ENCODE measurements at places on chromosomes 4 and X. TPM values are rescaled to one million over a fixed set of nuclear protein-coding genes. Genes with fewer than 3 reads are reported as not detected.

DNA sequence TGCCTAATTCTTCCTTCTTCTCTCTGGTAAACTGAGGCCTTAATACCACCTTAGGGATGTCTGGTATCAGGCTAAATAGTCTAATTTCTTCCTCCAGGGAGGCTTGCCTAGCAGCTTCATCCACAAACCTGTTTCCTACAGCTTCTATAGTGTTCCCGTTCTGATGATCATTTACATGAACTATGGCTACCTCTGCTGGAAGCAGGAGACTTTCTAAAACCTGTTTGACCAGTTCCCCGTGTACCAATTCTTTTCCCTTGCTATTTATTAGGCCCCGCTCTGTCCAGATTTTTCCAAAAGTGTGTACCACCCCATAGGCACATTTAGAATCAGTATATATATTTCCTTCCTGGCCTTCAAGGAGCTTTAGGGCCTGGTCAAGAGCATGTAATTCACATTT, 5.8 kb upstream of the USP38 start:
- H3K27ac ChIP-seq = no peak overlapping the region
- DNase-seq = no peak
- H3K4me3 ChIP-seq = no peak overlapping the region
- no peaks in the 10 kb centered on the region for H3K36me3 ChIP-seq
- H3K4me1 ChIP-seq = peaks cover 22% of the 10 kb centered on the region

Gene ARR3
- not detected for total RNA-seq

GRCh38 chr4:151403656-151404055, 5.3 kb upstream of the FHIP1A start:
- H3K36me3 ChIP-seq = no peaks in the 10 kb centered on the region
- no peak overlapping the region for H3K4me3 ChIP-seq
- H3K27me3 ChIP-seq = no peaks in the 10 kb centered on the region
- H3K4me1 ChIP-seq = peaks cover 15% of the 10 kb centered on the region
- no peak for DNase-seq

- no peaks in the 10 kb centered on the region for H3K27me3 ChIP-seq
- H3K36me3 ChIP-seq = no peaks in the 10 kb centered on the region
- DNase-seq = no peak
- no peaks in the 10 kb centered on the region for H3K4me1 ChIP-seq
- no peak overlapping the region for H3K27ac ChIP-seq
- H3K4me3 ChIP-seq = no peak overlapping the region
Measured at GRCh38 chr4:78033861-78034260, 23.3 kb upstream of the FRAS1 start.

DNA sequence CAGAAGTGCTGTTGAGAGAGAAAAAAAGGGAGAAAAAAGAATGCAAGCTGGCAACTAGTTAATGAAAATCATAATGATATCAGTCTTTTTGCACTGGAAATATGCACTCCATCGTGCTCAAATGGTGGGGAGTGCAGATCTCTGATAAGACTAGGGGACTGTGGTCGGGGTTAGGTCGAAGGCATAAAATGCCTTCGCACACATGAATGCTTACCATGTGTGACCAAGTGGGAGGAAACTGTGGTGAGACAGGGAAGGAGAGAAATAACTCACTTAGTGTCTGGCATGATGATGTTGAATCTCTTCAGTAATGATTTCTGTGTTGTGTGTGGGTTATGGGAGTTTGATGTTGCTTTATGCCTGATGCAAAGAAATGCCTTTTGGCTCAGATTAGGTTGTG, 358.9 kb downstream of the FBXO8 start:
- no peak for DNase-seq
- no peak overlapping the region for H3K4me3 ChIP-seq
- H3K36me3 ChIP-seq = no peaks in the 10 kb centered on the region
- no peak overlapping the region for H3K27ac ChIP-seq
- H3K27me3 ChIP-seq = no peaks in the 10 kb centered on the region

GRCh38 chr4:159015841-159016240, 87.0 kb upstream of the RAPGEF2 start:
- no peaks in the 10 kb centered on the region for H3K27me3 ChIP-seq
- H3K27ac ChIP-seq = no peak overlapping the region
- no peaks in the 10 kb centered on the region for H3K4me1 ChIP-seq
- H3K36me3 ChIP-seq = no peaks in the 10 kb centered on the region
